ENCODE measurements at places on chromosomes 11 and 22.

GRCh38 chr11:103420593-103420992, 311.4 kb downstream of the DYNC2H1 start:
- no peak for DNase-seq

- no peak for DNase-seq
These were observed 104.7 kb upstream of the GUCY1A2 start for GRCh38 chr11:107123022-107123421.

DNA sequence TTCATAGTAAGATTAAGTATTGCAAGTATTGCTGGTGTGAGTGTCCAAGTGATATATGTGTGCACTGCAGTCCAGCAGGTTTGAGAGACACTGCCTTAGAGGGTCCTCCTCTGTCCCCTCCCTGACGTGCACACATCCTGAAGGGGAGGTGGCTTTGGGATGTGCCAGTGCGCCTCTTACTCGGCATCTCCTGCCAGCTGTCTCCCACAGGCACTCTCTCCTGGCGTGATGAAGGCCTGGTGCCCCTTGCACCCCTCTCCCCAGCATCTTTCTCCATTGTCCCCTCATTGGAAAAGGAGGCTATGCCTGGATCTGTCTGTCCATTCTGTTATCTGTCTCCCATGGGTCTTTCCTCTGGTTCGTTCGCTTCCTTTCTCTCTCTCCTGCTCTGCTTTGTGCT, 24.2 kb downstream of the GTPBP1 start:
- no peak for DNase-seq

- DNase-seq = no peak
These were observed 293.2 kb downstream of the NELL1 start for GRCh38 chr11:20962581-20962980.

DNA sequence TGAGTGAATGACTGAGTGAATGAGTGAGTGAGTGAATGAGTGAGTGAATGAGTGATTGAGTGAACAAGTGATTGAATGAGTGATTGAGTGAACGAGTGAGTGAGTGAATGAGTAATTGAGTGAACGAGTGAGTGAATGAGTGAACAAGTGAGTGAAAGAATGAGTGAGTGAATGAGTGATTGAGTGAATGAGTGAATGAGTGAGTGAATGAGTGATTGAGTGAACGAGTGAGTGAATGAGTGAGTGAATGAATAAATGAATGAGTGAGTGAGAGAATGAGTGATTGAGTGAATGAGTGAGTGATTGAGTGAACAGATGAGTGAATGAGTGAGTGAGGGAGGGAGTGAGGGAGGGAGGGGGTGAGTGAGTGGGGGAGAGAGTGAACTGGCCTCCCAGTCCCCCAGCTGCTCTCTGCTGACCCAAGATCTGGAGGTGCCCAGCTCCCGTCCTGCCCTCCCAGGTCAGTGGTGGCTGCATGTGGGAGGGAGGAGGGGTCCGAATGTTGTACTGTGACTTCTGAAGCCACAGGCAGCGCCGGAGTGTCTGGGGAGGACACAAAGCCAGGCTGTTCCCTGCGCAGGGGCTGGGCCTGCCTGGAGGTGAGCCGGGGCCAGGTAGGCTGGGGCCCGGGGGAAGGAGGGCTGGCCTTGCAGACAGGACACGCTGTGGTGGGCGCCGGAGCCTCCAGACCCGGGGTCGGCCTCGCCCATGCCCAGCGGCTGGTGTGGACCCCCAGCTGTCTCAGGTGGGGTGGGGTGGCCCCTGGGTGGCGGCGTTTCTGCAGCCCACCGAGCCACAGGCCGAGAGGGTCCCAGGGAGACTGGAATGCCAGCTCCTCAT, 17.8 kb upstream of the PIM3 start:
- DNase-seq = no peak

GRCh38 chr11:62689421-62690183, at the start of gene LRRN4CL:
TSS of gene LRRN4CL (minus strand) at chr11:62689530. CDS start at chr11:62688508, 1,022 bp downstream.
- no peak for DNase-seq

- DNase-seq = no peak
These were observed 90.6 kb downstream of the DSCAML1 start for GRCh38 chr11:117706322-117706814.

DNA sequence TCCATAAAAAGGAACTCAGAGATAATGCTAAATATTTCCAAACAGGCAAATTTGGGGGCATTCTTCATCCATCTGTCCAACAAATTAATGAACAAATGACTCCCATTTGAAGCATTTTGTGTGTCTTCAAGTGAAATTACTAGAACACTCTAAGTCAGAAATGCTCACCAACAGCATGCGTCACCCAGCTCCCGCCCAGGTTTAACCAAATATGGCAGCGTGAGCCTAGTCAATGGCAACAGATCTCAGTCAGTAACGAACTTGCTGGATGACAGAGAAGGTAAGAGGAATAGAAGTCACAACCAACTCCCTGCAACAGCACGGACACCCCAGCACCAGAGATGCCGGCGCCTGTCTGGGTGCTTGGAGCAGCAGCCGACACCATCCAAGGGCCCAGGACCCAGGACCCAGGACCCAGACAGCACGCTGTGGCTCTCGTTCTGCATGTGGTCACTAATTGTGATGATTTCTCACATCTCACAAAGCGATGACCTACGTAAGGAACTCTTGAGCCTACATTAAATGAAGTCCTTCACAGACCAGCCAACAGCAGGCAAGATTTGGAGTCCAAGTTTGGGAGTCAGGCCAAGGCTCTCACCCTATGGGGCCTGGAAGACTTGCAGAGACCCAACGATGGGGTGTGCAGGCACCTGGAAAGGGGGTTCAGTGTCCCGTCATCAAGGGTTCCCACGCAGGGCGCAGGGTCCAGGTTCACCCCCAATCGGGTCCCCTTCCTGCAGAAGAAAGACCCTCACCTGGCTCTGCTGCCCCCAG, 556.9 kb downstream of the BRD1 start:
- DNase-seq = no peak

DNA sequence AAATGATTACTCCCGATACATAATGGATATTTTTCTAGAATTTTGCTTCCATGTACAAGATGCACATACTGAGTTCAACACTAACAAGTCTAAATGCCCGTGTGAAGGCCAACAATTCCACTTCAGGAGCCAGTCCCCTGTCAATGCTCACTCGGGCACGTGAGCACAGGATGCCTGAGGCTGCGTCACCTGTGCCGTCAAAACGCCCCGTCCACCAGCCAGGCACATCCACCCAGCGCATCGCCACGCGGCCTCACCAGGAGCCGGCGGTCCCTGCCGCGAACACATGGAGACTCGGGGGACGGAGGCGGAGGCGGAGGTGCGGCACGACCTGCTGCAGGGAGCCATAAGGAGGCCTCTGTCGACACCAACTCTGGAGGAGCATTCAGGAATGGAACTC, 9.8 kb downstream of the TOLLIP start:
- DNase-seq = no peak

DNA sequence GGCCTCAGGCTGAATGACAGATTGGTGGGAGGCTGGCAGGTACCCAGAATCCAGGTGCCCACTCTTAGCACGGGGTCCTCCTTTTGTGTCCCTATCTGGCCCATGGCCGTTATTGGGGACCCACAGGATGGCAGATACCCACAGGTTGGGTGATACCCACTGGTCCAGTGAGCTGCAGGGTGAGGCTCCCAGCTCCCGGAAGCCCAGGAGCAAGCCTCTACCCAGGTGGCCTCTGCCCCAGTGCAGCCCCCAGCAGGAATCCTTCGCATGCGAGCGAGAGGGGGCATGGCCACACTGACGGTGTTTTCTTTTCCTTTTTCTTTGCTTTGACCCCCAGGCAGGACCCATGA, 116.1 kb downstream of the PHF21B start:
- no peak for DNase-seq

DNA sequence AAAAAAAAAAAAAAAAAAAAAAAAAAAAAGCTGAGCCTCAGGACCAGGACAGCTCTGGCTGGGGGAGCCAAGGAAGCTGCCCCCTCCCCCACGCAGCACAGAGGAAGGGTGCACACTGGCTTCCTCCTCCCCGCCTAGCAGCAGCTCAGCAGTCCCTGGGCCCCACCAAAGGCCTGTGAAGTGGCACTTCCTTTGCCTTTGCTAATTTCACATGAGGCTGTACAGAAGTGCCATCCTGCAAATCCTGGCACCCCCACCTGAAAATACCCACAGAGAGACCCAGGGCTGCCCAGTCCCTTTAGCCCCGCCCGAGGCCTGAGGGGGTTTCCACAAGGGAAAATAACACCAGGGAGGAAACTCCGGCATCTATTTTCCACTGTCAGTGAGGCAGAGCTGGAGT, 3.9 kb downstream of the RHOG start:
- peak; percentile 23 for DNase-seq

DNA sequence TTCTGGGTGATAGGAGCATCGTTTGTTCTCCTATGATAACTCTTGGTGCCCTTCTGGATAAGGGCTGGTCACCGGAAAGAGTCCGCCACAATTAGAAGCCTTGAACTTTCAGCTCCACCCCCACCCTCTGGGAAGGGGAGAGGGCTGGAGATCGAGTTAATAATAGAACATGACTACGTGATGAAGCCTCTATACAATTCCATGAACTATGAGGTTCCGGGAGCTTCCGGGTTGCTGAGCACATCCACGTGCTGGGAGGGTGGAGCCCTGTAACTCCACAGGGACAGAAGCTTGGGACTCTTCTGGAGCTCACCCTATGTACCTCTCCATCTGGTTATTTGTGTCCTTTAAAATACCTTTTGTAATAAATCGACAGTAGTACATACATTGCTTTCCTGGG, 40.3 kb downstream of the ARHGAP42 start:
- no peak for DNase-seq

- DNase-seq = no peak
These were observed 129.3 kb downstream of the FBXO7 start for GRCh38 chr22:32603651-32604540.

GRCh38 chr11:44709281-44709562, 17.5 kb upstream of the TSPAN18 start:
- no peak for DNase-seq

- no peak for DNase-seq
These were observed 226.9 kb upstream of the B3GAT1 start for GRCh38 chr11:134638796-134639430.

DNA sequence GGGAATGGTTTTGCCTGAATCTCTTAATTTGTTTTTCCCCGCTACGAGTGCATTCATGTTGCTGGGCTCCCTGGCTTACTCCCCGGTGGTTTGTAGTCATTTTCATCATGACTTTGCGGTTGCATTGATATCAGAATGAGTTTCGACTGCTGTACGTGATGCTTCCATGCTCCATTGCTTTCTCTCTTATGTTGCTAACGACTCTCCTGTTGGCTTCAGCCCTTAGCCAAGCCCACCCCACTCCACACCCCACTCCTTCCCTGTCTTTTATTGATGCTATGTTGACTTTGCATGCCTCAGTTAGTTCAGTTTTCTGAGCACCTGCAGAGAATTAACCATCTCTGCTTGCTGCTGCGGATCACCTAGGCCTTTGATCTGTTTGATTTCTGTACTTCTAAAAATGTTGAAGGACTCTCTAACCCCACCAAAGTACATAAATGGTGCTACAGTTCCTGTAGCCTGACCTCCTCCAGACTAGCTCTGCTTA, 65.3 kb downstream of the ARFGAP2 start:
- DNase-seq = no peak

GRCh38 chr11:59264736-59265135, 52.0 kb upstream of the MPEG1 start:
- DNase-seq = no peak

DNA sequence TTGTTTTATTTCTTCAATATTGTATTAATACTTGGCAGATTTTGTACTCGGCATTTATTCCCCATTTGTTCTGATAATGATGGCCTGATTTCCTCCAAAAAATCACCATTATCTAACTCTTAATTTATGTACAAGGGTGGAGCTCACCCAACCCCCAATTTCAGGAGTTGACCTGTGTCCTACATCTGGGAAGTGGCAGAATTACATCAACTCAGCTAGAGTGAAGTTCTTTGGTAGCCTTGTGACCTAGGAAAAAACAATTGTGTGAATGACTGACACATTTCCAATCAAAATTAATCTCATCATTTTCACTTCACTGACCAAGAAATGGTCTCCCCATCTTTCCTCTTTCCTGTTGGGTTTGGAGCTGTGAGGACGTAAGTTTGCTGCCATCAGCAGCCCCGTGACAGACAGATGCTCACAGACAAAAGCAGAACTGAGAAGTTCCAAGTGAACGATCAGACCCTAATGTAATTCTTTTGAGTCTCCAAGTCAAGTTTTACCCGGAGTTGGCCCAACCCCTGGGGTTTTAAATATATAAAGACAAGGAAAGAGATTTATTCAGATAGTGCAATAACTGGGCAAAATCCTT, 16.6 kb upstream of the MS4A6E start:
- no peak for DNase-seq

DNA sequence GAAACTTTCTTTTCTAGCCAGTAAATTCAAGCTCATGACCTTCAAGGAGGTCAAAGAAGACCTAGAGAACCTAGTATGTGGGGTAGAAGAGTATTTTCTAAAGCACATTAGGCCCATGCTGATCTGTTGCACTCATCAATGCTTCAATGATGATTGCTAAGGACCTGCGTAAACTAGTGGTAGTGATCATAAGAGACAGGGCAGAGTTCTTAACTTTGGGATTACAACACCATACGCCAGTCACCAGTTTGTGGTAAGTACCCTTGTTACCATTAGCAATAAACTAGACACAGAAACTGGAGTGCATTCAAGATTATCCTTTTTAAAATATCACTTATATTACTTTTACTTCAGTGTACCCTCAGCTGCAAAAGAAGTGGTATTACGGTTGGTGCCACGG, 490.3 kb downstream of the BUD13 start:
- no peak for DNase-seq

DNA sequence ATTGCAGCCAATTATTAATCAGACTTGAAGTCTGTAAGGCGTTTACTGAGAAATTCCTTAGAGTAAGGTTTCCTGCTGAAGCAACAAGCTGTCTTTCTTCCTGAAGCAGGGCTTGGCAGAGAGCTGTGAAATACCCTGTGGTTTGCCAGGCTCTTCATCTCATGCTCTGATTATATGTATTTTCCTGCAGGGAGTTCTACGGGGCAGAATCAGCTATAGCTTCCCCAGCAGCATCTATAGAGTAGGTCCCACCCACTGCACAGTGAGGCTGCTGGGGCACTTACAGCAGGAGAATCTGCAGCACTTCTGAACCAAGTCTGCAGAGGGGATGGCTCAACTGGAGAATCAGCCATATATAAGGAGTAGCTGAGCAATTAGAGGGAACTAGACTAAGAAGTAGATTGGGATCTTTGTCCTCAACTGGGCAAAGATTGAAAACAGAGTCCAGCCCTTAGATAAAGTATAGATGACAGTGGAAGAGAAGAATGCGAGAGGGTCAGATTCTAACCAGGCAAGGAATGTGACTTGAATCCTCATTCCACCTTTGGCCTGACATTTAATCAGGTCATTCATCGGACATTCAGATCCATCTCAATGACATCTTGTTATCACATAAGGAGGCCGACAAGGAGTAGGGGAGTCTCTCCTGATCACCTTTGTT, 37.6 kb downstream of the CNTF start:
- no peak for DNase-seq

DNA sequence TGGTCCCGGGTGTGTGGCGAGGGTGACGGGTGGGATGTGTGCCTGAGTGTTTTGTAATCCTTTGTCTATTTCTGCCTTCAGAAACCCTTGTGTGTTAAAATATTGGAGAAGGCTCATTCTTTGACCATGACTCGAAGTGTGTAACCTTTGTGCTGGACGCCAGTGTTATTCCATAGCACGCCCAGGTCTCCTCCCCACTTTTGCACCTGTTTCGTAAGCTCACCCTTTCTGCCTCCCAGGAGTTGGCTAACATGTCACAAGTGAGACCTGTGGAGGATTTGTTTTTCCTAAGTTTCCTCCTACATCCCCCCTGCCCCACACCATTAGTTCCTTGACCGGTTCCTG, 382 bp downstream of the C11orf54 start:
- no peak for DNase-seq
